ENCODE measurements at places on chromosomes 12 and 14. TPM values are rescaled to one million over a fixed set of nuclear protein-coding genes. Genes with fewer than 3 reads are reported as not detected.

DNA sequence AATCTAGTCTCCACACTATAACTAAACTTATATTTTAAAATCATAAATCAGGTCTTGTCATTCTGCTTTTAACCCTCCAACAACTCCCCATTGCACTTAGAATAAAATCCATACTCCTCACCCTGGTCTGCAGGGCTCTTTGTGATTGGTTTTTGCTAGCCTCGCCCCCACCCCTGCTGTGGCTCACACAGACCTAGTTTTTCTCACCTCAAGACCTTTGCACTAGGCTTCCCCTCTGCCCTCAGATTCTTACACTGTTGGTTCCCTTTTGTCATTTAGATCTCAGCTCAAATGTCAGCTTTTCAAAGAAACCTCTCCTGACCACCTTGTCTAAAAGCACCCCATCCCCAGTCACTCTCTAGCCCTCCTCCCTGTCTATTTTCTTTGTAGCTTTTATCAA, 10.7 kb upstream of the LHX5 start:
- peaks cover 2% of the 10 kb centered on the region for H3K4me1 ChIP-seq
- H3K27ac ChIP-seq: no peak overlapping the region
- peaks cover 50% of the 10 kb centered on the region for H3K27me3 ChIP-seq
- no peak overlapping the region for H3K4me3 ChIP-seq
- H3K36me3 ChIP-seq: peaks cover 5% of the 10 kb centered on the region
- DNase-seq: no peak

GRCh38 chr12:89376202-89376529, 23.9 kb upstream of the DUSP6 start:
- H3K27ac ChIP-seq: peak overlapping the region; percentile 61
- H3K4me3 ChIP-seq: no peak overlapping the region
- no peak for DNase-seq
- no peaks in the 10 kb centered on the region for H3K27me3 ChIP-seq

DNA sequence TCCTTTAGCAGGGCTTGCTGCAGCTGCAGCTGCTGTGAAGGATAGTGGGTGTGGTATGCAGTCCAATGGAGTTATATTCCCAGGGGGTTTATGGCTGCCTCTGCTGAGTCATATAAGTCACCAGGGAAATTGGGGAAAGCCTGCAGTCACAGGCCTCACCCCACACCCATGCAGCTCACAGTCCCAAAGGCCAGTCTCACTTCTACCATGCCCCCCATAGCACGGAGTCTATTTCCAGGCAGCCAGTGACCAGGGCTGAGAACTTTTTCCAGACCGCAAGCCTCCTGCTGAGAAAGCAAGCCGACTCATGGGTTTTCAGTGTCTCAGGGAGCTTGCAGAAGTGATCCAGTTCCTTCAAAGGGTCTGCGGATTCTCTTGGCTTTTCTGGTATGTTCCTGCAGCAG, 322.4 kb upstream of the CLEC14A start:
- H3K4me1 ChIP-seq: no peaks in the 10 kb centered on the region
- H3K27me3 ChIP-seq: no peaks in the 10 kb centered on the region
- no peak for DNase-seq
- no peaks in the 10 kb centered on the region for H3K36me3 ChIP-seq
- H3K4me3 ChIP-seq: no peak overlapping the region

- H3K4me3 ChIP-seq: no peak overlapping the region
- no peak for DNase-seq
- peaks cover 44% of the 10 kb centered on the region for H3K4me1 ChIP-seq
- peak overlapping the region; percentile 43 for H3K27ac ChIP-seq
These were observed 3.3 kb downstream of the MTA1 start for GRCh38 chr14:105422695-105423487.

Gene MUCL1
- not detected for total RNA-seq

Measured in activated CD8-positive, alpha-beta T cell treated with anti-CD3 and anti-CD28 coated beads, Interleukin-2, amount 10 ng/mL, durations not matched to agents 7 days and 5 days (primary cell).